ENCODE measurements at places on chromosomes 7 and 10.

DNA sequence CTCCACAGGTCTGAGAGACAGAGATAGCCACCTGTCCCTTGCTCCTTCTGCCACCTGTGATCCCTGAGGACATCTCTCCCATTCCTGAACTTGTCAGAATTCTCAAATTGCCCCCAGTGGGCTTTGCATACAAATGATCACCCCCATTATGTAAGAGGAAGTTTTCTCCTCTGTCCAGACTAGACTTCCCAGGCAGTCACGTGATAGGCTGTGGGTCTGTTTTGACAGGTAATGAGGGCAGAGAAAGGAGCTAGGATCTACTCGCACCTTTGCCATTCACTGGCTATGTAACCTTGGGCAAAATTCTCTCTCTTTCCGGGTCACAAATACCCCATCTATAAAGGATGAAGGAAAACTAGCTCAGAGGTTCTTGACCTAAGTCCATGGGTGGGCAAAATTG is 21.4 kb upstream of the TM9SF3 start:
- no peak for DNase-seq

DNA sequence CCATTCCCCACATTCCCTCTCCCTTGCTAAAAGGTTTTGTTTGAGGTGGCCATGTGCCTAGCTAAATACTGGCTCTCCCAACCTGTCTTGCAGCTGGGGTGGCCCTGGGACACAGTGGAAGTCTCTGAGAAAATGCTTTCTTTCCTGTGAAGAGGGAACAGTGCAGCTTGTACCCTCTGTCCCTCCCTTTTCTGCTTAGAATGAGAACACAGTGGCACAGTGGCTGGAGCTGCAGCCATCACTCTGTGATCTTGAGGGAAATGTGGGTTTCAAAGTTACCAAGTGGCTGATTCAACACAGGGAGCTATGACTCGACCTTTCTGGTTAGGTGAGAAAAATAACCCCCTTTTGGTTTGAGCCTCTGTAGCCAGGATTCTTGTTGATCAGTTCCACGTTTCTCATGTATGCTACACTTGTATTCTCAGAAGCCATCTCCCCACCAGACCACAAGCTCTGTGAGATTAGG is 62.7 kb upstream of the CARD11 start:
- no peak for DNase-seq

DNA sequence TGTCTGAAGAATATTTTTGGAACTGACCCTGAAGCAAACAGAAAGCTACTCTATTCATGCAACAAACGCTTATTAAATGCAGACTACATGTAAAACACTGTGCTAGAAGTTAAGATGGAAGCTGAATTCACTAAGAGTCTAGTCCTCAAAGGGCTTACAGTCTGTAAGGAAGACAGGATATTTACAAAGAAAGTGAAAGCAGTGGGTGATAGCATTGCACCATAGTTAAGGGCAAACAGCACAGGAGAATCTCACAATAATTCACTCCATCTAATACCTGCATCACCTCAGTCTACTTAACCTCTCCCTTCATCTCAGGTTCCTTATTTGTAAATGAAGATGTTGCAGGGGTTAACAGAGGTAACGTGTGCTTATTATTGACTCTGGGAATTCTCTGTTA is 360.0 kb upstream of the AOAH start:
- no peak for DNase-seq

- no peak for DNase-seq
Measured at GRCh38 chr10:102397222-102398171, 2.0 kb downstream of the NFKB2 start.

GRCh38 chr10:68231106-68231816 is 652 bp downstream of the ATOH7 start:
- no peak for DNase-seq

- DNase-seq: no peak
Measured at GRCh38 chr7:21169667-21170580, 258.0 kb upstream of the SP4 start.

GRCh38 chr7:4077980-4078379 is 604.1 kb upstream of the FOXK1 start:
- no peak for DNase-seq

- no peak for DNase-seq
Measured at GRCh38 chr7:1715671-1716074, 45.6 kb downstream of the ELFN1 start.

DNA sequence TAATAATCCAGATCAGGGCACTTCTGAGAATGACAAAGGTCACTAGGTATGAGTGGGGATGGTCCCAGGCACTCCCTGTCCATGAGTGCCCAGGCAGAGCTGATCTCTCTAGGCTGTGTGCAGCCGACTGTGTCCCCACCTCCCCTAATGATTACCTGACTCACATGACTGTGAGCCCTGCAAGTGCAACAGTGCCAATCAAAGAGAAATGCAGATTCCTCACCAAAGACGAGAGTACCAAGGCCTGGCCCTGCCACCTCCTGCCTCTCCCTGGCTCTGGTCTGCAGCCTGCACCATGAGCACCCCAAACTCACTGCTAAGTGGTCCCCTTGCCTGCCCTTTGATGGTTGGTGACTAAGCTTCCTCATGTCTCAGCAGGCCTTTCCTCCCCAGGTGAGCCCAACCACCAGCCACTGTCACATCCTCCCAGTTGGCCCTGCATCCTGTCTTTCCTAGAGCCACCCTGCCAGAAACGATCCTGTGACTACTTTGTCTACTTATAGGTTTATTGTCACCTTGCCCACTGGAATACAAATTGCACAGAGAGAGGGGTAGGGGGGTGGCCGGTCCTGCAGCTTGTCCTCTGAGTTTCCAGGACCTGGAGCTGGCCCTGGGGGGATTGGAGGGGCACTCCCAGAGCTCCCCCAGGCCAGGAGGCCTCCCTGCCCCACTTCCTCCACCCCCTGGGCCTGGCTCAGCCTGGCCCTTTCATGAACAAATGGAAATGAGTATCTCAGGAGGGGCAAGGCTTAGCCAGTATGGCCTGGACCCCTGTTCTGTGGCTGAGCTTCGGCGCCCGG is 22.4 kb upstream of the GDF10 start:
- no peak for DNase-seq

- no peak for DNase-seq
Measured at GRCh38 chr7:71266912-71267311, 135.0 kb downstream of the GALNT17 start.

- DNase-seq: no peak
Measured at GRCh38 chr7:43763183-43763582, 4.7 kb downstream of the BLVRA start.

GRCh38 chr10:132928261-132928660 is 14.1 kb downstream of the CFAP46 start:
- no peak for DNase-seq

DNA sequence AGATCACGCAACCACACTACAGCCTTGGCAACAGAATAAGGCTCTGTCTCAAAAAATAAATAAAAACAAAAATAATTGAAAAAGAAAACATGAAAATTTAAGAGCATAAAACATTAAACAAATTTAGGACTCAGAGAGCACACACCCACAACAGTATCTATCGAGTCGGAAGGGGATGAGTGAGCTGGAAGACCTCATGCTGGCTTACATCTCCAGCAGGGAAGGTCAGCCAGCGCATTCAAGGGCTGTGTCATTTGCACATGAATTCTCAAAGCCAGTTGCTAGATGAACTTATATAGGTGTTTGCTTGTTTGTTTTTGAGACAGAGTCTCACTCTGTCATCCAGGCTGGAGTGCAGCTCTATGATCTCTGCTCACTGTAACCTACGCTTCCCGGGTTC is 50.3 kb downstream of the SRRM3 start:
- no peak for DNase-seq

DNA sequence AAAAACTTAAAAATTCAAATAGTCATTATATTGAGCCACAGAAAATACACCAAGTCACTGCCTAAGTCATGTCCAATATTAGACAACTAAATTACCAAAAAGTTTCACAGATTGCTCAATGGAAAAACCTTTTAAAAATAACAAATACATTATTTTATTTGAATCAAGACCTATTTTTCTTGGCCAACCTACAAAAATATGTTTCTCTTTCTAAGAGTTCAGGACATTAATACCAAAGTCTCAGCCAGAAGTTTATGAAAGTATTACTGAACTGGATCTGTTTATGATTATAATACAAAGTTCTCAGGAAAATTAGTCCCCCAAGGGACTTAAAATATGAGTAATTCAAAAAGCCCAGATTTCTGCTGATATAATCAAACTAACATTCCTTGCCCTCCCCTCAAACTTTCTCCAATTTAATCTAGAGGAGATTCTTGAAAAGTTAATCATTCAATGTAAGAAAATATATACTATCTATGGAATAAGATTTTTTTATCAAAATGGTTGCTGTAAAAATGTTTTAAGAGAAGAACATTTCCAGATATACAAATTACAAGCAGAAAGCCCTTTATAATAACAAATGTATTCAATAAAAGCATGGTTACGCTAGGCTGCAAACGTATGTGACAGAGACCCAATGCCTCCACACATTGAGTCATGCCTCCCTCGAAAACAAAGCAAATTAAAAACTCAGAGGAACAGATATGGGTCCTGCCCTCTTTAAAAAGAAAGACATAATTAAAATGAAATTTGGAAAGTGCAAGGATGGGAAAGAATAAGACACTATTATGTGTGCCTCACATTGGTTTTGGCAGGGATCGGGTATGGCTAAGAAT is 381.6 kb downstream of the PARD3 start:
- no peak for DNase-seq

GRCh38 chr10:80694930-80695329 is 157.2 kb downstream of the SH2D4B start:
- DNase-seq: no peak

- DNase-seq: no peak
Measured at GRCh38 chr7:158564663-158565035, 23.0 kb downstream of the PTPRN2 start.

DNA sequence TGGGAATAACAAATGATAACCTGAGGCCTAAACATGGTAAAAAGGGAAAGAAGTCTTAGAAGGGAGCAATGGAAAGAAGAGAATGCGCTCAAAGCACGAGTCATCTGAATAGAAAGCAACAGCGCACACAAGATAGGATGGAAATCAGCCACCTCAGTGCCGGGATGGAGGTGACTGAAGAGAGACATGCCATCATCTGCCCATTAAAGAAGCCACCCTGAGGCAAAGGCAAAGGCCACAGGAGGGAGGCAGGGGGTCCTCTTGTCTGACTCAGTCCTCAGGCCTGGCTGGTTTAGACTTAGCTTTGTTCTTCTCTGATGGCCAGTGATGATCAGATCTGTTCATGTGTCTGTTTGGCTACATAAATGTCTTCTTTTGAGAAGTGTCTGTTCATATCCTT is 180.6 kb downstream of the CHCHD3 start:
- DNase-seq: no peak

GRCh38 chr7:98238976-98239375 is 13.1 kb downstream of the TECPR1 start:
- DNase-seq: no peak

GRCh38 chr7:11706666-11707605 is 125.1 kb downstream of the THSD7A start:
- no peak for DNase-seq

- no peak for DNase-seq
Measured at GRCh38 chr7:110388457-110388856, 702.5 kb upstream of the LRRN3 start.

GRCh38 chr7:79185605-79186004 is 267.9 kb downstream of the MAGI2 start:
- DNase-seq: no peak

- DNase-seq: no peak
Measured at GRCh38 chr10:43955002-43955596, 306.4 kb upstream of the ZNF32 start.

DNA sequence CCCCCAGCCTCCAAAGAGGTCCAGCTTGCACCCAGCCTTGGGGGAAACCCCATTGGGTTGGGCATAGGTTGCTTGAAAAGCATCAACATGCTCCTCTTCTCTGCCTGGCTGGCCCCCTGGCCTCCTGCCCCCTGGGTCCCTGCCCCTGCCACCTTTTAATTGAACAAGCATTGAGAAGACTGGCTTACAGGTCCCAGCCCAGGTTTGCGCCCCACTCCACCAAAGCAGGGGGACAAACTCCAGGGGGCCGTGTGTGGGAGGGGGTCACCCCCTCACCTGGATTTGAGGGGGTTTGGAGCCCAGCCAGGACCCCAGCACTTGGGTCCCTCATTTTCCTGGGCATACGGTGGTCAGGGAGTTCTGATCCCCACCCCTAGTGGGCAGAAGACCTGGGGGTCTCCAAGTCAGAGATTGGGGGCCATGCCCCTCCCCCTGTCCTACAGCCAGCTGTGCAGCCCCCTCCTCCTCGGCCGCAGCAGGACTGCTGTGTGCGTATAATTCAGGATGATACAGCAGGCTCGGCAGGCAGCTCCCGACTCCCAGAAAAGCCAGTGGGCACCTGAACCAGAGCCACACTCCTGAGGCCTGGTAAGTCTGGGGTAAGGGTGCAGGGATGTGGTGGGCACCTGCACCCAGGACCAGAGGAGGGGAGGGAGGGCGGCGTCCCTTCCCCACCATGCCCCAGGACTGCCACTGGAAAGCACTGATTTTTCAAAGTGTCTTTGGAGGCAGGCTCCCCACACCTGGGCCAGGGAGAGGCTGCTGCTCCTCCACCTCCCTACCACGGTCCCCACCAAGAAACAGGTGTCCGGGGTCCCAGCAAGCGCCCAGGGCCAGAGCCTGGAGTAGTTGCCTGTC is 1.7 kb downstream of the ELFN1 start:
- DNase-seq: no peak

GRCh38 chr7:27180431-27181420 is 4.3 kb downstream of the HOXA11 start:
- DNase-seq: no peak

DNA sequence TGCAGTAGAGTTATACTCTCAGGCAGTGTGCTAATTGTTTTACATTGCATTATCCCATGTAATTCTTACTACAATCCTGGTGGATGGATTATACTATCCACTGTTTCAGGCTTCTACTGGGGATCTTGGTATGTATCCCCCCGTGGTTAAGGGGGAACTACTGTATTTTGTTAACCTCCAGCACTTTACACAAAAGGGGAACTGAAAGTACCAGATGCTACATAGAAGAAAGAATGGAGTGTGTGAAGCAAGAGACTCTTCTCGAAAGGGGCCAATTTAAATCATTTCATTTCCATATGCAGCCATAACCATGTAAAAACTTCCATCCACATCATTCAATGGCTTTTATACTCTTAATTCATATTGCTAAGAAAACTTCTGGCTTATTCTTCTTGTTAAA is 69.4 kb downstream of the C1GALT1 start:
- DNase-seq: no peak

DNA sequence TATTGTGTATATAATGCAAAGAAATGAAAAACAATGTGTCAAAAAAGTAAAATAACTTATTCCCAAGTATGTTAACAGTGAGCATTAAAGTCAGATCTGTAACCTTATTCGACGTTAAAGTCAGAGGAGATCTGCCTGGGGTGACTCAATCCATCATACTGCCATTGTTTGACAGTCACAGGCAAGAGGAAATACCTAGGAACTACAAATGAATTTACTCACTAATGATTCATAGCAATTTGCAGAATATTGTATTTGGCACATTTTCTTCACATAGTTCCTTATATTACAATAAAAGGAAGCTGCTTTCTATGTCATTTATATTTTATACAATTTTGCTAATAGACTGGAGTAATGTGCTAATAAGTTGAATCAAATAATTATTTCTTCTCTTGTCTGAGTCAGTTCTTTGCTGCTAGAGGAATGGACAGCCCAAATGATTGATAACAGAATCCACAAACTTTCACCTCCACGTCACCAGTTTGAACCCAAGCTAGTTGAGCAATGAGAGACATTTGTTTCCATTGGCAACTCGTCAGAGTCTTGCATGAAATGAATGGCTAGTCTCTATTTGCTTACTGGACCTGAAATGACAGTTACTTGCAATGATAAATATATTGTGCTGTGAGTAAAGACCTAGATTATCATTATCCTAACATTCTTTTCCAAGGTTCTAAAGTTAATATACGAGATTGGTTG is 48.5 kb upstream of the TMEM106B start:
- DNase-seq: no peak

GRCh38 chr7:63900394-63901203 is 98.0 kb upstream of the ZNF722 start:
- peak; percentile 19 for DNase-seq
